Adipocyte (in vitro differentiated cells): ENCODE measurements at places on chromosomes 13 and 19.

GRCh38 chr13:40464337-40465014 lies 202.0 kb downstream of the FOXO1 start:
- DNase-seq, result no peak

- DNase-seq, result no peak
Observed at GRCh38 chr13:90427322-90428272, 919.9 kb upstream of the MIR17HG start.

DNA sequence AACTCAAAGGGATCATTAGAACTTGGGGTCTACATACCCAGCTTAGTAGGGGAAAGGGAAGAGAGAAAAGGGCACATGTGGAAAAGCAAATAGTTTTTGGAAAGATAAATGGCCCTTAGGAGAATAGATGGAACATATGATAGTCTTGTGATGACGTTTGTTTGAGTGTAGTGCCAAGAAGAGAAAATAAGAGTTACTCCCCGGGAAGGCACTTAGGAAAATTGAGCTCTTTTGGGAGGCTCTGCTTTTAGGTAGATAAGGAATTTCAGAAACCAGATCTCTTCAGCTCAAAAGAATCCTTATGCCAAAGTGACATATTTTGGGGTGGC lies 44.8 kb upstream of the SERTM1 start:
- DNase-seq, result no peak

DNA sequence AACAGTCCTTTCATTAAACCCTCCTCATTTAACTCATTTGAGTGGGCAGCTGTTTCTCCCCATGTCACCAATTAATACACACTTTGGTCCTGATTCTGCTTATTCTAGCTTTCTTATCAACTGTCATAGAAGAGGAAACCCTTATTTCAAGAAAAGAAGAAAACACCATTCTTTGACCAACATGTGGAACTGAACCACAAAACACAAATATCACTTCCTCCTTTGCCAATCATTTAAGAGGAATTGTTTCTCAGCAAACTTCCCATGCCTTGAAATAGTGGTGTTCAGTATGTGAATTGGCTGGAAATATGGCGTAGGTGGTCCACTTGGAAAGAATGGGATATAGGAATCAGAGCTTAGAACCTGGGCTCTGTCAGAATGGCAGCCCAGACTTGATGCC lies 20.4 kb downstream of the MBD3L2B start:
- DNase-seq, result no peak

- no peak for DNase-seq
Observed at GRCh38 chr13:100473501-100474044, 115.0 kb downstream of the GGACT start.

DNA sequence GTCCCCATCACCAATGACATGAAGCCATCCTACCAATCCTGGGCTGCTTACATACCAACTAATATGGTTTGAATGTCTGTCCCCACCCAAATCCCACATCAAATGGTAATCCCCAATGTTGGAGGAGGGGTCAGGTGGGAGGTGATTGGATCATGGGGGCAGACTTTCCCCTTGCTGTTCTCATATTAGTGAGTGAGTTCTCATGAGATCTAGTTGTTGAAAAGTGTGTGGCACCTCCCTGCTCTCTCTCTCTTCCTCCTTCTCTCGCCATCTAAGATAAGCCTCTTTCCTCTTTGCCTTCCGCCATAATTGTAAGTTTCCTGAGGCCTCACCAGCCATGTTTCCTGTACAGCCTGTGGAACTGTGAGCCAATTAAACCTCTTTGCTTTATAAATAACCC lies 53.6 kb upstream of the FAM124A start:
- DNase-seq, result no peak

- no peak for DNase-seq
Observed at GRCh38 chr19:5829567-5830310, 9.8 kb downstream of the FUT6 start.

- no peak for DNase-seq
Observed at GRCh38 chr19:38842439-38843174, 7.2 kb downstream of the HNRNPL start.

- peak; percentile 1 for DNase-seq
Observed at GRCh38 chr13:103386341-103386740, 320.1 kb upstream of the SLC10A2 start.

DNA sequence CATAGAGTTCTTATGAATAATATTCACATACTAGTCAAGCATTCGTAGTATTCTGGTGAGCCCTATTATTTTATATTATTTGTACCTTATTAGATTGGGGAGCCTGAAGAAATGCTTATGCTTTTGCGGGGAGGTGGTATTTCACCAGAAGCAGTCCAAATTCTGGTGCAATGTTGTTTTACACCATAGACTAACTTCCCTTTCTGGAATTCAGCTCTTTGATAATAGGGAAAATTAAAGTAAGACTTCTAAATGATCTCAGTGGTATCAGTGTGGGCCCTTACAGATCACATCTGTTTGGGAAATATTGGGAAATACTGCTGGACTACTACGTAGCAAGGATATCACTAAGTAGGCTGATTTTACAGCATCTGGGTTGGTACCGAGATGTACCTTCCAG lies 34.2 kb downstream of the KCTD12 start:
- no peak for DNase-seq

GRCh38 chr13:42594481-42595252 lies 20.7 kb downstream of the TNFSF11 start:
- DNase-seq, result peak; percentile 97

DNA sequence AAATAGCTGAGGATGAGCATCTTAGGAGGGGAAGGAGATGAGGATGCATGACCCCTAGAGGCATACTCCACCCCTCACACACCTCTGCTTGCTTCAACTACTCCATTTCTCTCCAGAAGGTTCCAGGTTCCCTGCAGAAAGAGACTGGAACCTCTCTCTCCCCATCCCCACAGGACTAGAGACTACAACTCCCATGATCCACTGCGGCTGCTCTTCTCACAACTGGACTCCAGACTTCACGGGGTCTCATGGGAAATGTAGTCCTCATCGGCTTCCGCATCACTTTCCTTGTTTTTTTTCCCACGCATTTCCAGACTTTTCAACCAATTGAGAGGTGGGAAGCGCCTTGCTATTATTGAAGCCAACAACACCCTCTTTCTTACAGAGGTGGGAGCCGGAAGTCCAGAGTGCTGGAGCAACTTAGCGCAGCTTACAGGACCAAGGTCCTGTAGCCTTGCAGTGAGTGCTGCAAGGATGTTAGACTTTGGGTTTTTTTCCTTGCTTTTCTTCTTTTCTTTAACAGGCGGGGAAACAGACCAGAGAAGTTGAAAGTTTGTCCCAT lies 13.9 kb upstream of the CACNG6 start:
- DNase-seq, result peak; percentile 95

DNA sequence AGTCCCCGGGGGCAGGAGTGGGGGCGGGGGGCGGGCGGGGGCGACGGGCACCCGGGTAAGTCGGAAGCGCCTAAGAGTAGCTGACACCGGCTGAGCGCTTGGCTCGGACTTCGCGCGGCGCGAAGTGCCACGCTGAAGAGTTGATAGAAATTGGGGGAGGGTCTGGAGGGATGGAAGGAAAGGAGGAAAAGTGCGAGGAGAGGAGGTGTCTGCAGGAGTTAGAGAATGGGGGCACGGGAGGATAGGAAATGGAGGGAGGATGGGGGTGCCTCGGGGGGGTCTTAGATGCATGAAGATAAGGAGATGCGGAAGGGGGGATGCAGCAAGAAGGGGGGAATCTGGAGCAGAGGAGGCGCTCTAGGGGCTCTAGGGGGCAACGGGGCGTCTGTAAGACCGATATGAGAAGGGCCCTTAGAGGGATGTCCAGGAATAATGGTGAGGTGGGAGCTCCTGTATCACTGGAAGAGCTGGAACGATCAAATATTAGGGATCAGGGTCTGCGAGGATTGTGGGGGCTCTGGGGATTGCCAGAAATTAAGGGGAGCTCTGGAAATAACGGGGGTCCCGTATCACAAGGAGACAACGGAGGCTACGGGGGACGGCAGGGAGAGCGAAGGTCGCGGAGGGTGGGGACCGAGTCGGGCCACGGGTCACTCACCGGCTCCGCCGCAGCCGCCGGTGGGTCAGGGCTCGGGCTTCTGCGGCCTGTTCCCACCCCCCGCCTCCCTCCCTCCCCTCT lies at the start of gene MYPOP:
Gene MYPOP (minus strand): TSS at position 702 of the 739 bp plus-strand sequence. CDS start 840 bp downstream, outside the sequence.
- DNase-seq, result peak; percentile 25

DNA sequence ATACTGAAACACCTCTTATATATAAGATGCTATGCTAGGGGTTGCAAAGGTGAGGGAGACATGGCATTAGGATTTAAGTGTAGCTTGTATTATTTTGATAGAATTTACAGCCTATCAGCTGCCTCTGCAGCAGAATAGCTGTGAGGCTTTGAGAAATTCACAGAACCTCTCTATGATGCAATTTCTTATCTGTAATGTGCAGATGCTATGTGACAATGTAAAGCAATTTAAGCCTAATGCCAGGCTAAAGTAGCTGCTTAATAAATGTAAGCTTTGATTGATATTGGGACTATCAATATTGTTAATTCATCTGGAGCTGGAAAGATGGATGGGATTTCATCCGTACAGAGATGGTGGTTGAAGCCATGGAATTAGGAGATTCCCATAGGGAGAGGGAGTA lies 1.6 kb downstream of the ADGRE3 start:
- no peak for DNase-seq

DNA sequence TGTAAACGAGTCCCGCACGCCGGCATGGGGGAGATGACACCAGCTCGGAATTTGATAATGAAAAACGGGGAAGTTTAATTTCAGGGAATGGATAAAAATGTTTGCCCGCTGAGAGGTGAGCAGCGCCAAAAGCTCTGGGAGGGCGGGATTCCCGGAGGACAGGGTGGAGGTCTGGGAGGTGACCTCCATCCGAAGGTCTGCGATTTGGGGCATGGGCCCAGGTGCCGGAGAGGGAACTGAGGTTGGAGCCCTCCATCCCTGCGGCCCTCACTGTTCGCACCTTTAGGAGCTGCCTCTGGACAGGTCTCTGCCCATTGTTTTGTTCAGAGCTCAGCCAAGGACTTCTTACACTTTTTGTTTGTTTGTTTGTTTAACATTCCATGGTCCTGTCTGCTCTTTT lies 129.8 kb downstream of the URI1 start:
- no peak for DNase-seq

DNA sequence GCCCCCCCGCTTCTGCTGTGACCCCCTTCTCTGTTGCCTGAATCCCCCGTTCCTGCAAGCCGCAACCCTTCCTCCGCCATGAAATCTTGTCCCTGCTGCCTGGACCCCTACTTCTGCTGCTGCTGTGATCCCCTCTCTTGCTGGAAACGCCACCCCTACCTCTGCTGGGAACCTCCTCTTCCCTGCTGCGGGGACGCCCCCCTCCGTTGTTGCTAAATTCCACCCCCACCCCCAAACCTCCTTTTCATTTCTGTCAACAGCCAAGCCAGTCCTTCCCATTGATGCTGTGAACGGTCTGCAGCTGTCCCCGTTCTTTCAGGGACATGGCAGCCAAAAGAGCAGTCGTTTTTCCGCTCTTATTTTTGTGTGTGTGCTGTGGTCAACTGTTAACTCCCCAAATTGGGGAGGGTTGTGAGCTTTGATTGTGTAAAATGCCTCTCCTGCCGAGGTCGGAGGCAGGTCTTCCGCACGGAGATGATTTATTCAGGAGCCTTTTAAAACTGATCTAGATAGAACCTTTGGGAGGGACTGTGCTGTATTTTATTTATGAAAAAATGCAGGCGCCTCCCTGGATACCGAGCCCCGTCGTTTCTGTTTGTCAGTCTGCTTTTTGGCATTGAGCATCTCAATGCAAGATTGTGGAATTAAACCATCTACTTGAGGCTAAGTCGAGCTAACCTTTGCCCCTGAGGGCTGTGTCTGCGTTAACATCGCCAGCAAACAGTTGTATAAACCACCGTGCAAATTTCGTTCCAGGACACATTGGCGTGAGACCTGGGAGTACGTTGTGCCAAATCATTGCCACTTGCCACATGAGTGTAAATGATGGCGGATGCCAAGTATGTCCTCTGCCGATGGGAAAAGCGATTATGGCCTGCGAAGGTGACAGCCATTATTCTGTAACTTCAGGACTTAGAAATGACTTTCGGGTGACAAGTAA lies 27.9 kb upstream of the NDUFS7 start:
- peak; percentile 49 for DNase-seq

GRCh38 chr13:46587807-46588418 lies 34.9 kb downstream of the LRCH1 start:
- no peak for DNase-seq

DNA sequence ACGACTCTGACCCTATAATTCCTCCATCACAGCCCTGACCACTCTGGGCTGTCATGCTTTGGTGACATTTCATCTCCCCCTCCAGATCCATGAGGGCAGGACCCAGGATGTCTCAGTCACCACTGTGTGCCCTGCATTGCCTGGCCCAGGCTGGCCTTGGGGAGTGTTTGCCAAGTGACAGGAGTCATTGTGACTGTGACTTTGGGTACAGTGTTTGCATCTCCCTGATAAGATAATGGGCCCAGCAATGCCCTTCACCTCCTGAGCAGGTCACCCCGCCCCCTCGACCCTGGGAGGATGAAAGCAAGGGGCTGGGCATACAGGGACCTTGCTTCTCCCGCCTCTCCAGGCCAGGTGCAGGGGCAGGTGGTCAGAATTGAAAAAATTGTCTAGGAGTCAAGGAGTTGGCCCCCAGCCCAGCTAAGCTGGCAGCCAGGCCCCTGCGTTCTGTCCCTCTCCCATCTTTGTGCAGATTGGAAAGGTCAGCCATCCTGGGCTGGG lies 5.9 kb upstream of the ATP4A start:
- DNase-seq, result no peak

- peak; percentile 66 for DNase-seq
Observed at GRCh38 chr13:97224544-97225300, 2.6 kb downstream of the MBNL2 start.

DNA sequence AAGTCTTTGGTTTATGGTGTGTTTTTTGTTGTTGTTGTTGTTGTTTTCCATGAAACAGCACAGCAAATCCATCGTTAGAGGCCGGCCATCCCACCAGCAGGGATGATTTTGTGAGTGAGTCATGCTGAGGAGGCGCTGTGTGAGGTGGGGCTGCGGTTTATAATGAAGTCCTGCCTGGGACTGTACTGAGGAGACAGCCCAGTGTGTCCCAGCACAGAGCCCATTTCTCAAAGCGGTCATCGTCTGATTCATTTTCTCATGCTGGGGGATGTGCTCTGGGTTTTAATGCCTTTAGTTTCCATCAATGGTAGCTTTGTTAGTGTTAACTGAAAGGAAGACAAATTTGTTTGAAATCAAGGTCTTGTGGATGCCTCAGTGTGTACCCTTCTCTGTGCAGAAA lies 129.3 kb upstream of the SERP2 start:
- DNase-seq, result peak; percentile 82

- DNase-seq, result no peak
Observed at GRCh38 chr13:19053561-19053960, 128.1 kb downstream of the TUBA3C start.

DNA sequence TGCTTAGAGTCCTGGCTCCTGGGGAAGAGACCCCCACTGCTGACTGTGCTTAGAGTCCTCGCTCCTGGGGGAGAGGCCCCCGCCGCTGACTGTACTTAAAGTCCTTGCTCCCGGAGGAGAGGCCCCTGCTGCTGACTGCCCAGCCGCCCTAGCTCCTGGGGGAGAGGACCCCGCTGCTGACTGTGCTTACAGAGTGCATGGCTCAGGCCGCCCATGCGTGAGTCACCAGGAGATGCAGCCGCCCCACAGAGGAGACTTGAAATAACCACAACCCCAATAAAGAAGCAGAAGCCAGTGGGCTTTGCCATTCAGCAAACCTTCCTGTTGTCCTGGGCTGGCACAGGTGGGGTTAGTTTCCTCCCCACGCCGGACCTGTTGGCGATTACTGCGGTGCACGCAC lies 79.2 kb upstream of the C13orf46 start:
- peak; percentile 41 for DNase-seq
